Skeletal muscle cell (primary cell): ENCODE measurements at places on chromosomes 16 and 17.

DNA sequence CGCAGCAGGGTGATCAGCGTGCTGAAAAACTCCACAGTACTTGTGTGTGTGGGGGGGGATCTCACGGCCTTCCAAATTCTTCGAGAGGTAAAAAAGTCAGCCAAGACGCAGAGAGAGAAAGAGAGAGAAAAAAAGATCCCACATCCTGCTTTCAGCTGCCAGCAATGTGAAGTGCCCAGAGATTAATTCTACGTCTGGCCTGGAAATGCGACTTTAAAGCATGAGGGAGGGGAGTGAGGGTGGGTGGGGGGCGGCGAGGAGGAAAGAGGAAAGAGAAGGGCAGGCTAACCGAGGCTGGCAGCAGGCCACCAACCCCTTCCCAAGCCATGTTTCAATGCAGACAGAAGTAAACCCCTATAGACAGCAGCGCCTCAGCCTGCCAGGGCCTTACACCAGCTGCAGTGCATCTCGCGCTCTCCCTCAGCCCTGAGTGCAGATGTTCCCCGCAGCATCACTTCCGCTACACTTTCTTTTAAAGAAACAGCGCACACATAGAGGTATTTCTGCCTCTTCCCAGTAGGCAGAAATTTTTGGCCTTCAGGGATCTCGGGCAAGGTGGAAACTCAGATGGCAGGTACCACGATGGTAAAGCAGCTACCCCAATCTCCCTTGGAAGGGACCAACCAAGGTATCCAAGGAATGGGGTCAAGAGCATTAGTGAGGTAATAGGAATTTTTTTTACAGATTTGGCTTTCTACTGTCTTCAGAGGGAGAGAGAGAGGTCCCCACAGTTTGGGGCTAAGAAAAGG, 87.8 kb downstream of the SMG6 start:
- DNase-seq: peak; percentile 80

GRCh38 chr17:67434061-67434525, 57.0 kb downstream of the PITPNC1 start:
- DNase-seq: no peak

DNA sequence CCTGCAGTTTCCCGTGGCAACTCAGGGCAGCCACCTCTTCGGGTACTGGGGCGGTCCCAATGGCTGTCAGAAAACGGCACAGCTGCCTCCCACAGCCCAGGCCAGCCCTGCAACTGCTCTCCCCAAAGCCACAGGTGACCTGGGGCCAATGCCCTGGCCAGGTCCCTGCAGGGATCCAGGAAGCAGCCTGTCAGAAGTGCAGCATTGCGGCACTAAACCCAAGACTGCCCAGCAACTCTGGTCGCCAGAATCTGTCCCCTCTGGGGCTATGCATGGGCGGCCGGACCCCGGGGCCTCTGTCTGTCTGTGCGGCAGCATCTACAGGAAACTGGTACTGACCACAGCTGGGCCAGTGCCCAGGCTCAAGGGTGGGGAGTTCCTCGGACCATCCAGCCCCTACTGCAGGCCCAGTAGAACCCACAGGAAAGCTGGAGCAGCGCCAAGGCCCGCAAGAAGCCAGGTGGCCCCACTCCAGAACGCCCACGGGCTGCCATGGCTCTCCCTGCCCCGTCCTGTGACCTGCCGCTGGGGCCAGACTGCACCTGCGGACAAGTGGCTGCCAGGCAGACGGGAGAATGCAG, 5.5 kb downstream of the CYBC1 start:
- no peak for DNase-seq

DNA sequence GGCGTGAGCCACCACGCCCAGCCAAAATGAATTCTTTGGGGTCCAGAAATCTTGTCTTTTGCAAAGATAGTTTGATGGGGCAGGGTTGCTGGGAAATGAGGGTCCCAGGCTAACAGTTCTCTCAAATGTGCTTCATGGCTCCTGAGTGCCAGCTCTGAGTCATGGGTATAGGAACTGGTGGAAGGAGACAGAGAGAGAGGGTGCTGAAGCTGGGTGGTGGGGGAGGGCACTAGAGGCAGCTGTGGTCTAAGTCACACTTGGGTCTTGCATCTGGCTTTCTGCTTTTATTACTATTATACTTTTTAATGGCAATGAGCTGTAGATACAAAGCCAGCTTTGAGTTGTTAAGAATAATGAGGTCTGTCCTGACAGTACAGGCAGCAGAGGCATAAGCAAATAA, 54.6 kb downstream of the PRKCA start:
- no peak for DNase-seq

GRCh38 chr17:50028736-50029120, 27.2 kb upstream of the ITGA3 start:
- DNase-seq: no peak

DNA sequence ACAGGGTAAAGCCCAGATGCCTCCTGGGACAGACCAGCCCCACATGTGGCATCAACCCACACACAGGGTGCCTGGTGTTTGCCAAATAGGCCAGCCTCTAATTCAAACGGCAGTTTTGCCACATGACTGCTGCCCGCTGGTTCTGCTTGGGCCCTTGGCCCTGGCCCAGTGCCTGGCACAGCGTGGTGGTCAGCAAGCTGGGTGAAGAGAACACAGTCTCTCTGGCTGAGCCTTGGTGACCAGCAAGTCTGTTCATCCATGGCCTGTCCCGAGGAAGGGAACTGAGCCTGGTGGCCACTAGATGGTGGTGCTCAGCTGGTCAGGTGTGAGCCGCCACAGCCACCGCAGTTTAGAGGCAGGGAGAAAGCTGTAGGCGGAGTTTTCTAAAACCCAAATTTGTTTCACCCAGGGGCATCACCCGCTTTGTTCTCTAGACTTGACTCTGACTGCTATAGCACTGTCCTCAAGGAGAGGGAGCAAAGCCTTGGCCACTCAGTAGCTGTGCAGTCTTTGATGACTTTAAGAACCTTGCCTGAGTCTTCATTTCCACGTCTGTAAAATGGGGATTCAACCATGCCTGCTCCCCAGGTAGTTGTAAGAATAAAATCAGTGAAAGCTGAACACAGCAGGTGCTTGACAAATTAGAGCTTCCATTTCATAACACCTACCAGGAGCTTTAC, 4.7 kb upstream of the GFAP start:
- DNase-seq: peak; percentile 36

DNA sequence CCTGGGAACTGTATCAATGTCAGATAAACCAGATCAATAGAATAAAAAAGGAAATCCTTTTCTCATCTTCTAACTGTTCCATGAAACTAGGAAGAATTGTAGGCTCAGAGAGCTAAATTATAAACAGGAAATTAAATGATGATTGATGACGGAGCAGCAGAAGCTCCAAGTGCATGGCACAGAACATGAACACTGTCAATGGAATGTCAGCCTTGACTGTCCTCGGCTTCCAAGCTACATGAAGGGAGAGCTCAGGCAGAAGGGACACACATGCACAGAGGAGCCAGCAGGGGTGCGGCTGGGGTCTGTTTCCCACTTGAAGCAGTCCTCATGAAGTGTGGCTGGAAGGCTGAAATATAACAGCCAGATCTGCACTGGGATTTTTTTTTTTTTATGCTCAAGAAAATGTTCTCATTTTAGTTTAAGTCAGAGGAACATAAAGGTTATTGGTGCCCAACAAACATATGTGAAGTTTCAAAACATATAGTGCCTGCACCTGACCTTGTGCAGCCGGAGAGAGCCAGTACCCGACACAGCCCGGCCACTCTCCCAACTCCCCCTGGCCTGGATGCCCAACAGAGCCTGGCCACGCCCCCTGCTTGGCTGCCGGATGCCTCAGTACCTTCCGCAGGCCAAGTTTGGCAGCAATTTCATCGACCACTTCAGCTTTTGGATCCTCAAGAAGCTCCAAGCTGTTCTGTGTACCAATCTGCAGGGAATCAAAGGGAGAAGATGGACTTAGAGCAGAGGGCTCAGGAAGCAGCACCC, 37.0 kb downstream of the NPLOC4 start:
- DNase-seq: no peak

- no peak for DNase-seq
Observed at GRCh38 chr16:57486858-57487834, 853 bp upstream of the DOK4 start.

GRCh38 chr17:81385320-81386111, 9.7 kb upstream of the BAHCC1 start:
- DNase-seq: peak; percentile 54
